Activated CD8-positive, alpha-beta memory T cell treated with anti-CD3 and anti-CD28 coated beads for 4 hours (primary cell): ENCODE measurements at places on chromosomes 1 and 21.

GRCh38 chr1:217343907-217344306, 287.0 kb downstream of the GPATCH2 start:
- DNase-seq: no peak

GRCh38 chr1:63475761-63476160, 47.3 kb downstream of the ITGB3BP start:
- DNase-seq: no peak

DNA sequence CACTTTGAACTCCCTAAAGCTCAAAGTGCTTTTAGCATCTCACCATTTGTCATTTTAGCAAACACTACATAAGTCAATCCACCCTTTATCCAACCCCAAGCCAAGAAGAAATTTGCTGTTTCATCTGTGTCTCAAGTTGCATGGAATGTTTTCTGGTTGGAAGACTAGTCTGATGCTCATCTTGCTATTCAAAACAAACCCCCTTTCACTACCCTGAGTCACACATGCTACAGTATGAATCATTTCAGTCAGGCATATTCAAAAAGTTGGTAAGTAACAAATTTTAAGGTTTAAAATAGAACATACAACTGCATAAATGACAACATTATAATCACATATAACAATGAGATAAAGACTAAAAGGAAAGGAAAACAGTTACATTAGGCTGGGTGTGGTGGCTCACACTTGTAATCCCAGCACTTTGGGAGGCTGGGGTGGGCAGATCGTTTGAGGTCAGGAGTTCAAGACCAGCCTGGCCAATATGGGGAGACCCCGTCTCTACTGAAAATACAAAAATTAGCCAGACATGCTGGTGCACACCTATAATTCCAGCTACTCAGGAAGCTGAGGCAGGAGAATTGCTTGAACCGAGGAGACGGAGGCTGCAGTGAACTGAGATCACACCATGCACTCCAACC, 38.7 kb downstream of the DSTYK start:
- DNase-seq: no peak

GRCh38 chr1:44652445-44653106, 21.7 kb downstream of the TMEM53 start:
- DNase-seq: peak; percentile 60

- DNase-seq: no peak
These were observed 27.1 kb upstream of the RERE start for GRCh38 chr1:8844501-8845006.

DNA sequence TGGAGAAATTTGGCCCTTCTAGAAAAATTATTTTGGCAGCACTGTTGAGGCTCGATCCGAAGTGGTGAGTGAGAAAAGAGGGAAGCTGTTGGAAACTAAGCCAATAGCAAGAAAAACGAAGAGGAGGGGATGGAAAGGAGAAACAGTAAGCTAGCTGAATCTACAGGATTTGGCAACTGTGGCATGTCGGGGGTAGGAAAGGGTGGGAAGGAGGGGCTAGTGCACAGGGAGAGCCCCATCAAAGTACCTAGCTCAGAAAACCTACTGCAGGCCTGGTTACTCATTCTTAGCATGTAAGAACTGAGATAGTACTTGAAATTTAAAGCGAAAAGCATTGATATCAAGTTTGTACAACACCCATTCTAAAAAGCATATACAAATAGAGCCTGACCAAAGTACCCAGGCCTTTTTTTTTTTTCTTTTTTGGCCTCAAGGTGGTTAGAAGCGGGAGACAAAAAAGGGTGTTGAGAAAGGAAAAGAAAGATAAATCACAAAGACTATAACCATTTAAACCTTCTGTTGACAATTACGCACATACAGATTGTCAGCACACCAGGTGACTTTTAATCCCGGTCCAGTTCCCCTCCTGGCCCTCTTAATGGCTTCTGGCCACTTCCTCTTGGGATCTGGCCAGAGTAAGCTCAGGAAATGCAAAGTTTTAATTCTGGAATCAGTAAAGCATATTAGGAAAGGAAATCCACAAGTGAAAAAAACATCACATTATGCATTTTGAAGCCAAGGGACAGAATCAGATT, 50.4 kb downstream of the SLC16A1 start:
- DNase-seq: no peak

- no peak for DNase-seq
These were observed 112.9 kb downstream of the GREM2 start for GRCh38 chr1:240499012-240499411.

- no peak for DNase-seq
These were observed 234.6 kb downstream of the BRINP3 start for GRCh38 chr1:190243056-190243455.

- DNase-seq: no peak
These were observed 211.5 kb downstream of the TRABD2B start for GRCh38 chr1:47785561-47786271.

- peak; percentile 22 for DNase-seq
These were observed at the start of gene ZYG11A for GRCh38 chr1:52842643-52843310. ZYG11A (plus strand) TSS chr1:52842760; CDS start chr1:52842884, 124 bp downstream.

DNA sequence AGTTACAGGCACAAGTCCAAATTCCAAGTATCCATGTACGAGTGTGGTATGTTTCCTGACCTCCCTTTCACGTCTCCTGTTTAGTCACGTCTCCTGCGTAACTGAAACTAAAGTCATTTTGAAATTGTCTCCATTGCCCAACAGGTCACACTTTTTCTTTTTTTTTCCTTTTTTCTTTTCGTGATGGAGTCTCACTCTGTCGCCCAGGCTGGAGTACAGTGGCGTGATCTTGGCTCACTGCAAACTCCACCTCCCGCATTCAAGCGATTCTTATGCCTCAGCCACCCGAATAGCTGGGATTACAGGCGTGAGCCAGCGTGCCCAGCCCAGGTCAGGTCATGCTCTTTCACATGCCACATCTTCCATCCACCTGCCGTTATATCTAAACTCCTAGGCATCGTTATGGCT, 38.2 kb downstream of the L1TD1 start:
- DNase-seq: no peak

DNA sequence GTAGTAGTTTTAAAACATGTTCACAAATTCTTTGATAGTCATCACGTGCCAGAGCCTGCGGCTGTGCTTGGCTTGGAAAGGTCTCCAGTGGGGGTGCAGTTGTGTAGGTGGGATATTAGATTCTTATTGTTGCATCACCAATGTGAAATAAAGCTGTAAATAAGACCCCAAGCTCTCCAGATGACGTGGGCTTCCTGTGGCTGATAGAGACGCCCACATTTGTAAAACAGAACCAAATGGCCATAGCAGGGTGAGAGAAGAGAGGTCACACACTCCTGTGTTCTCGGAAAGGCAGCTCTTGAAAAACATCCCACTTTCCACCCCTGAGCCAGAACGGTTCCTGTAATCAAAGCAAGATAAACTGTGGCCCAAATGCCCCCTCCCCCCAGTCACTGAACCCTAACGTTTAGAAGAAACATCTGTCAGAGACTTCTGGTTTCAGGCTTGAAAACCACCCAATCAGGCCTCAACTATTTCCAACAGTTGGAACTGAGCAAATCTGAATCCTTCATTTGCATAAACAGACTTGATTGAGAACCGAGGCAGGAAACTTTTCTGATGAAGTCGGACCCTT, 6.6 kb upstream of the NTPCR start:
- no peak for DNase-seq

DNA sequence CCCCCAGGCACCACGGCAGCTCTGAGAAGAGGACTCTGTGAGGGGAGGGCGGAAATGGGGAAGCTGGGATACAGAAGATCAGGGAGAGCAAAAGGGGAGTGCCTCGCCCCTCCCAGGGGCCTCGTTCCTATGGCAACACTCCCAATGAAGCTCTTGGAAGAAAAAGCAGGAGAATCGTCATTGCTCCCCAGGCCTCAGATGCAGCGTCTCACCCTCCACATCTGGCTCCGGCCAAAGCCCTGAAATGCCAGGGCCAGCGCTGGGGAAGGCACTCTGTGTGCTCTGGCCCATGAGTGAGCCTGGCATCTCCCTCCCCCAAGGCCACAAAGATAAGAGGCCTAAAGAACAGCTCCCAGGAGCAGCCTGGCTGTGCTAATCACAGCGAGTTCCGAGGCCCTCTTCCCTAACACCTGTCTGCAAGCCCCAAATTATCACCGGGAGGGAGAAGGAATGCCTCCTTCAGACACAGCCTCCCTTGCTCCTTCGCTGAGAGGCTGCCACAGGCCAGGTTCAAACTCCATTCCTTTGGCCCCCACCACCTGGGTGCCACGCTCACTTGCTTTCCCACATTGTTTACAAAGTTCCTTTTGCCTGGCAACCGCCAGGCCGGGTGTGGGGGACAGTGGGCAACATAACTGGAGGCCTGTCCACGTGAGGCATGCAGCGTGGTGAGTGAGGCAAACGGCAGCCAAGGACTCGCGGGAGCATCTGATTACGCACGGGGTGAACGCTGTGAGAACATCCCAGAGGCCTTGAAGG, 27.8 kb downstream of the ECE1 start:
- no peak for DNase-seq

- DNase-seq: no peak
These were observed 974.8 kb downstream of the ADGRL2 start for GRCh38 chr1:82775406-82776000.

DNA sequence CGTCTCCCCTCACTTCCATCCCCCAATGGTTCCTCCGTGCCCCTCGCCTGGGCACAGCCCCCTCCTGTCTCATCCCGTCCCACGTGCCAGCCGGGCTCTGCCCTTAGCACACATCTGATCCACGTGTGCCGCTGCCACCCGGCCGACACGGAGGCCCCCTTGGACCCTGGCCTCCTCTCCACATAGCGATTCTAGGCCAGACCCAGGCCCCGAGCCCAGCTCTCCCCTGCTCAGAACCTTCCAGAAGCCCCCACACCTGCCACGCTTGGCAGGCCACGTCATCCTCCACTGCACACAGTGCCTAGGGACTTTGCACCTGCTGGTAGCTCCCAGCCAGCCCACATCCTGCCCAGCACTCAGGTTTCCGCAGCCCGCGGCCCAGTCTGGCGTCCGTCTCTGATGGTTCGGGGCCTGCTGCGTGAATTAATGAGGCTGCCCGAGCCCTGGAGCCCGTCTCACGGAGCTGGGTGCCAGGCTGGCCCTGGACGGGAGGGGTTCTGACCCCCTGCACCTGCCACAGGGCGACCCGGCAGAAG, 20.1 kb downstream of the PLCH2 start:
- no peak for DNase-seq

DNA sequence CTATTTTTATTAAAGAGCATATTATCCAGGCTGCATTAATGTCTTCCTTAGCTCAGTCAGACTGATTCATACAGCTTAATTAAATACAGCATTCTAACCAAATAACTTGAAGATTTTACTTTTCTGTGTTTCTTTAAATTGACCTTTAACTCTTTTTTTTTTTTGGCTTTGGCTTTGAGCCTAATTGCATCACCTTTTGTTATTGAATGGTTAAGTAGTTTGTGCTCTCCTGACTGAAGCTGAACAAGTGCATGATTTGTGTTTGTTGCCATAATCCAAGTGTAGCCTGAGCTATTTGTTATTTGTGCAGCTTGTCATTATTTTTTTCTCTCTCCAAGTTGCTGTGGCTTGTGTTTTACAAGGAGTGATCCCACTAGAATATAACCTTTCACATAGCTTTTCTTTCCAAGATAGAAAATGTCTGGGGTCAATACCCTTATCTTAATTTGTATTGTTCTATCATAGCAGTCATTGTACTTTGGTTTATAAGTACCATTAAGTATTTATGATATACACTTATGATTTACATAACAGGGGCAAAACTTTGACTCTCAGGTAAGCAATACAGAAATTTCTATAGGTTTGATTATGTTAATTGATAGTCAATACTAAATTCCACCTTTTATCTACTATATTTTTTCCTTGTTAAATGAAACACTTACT, 31.6 kb downstream of the CDC14A start:
- DNase-seq: no peak

DNA sequence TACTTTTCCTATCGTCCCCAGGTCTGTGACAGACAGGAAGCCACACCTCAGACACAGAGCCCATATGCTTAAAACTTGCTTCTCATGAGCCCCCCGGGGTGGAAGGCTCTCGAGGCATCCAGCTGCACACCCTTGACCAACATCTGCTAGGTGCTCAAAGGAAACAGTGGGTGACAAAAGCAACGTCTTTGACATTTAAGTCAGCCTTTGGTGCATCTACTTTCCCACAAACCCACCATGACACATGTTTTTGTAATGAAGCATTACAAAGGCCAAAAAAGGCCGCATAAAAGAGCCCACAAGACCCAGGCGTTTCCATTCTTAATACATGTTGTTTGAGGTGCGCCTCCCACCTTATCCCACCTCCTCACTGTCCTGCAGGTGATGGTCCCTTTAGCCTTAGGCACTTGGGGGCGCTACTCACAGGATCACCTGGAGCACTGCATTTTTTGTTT, 11.8 kb upstream of the FASLG start:
- DNase-seq: no peak

DNA sequence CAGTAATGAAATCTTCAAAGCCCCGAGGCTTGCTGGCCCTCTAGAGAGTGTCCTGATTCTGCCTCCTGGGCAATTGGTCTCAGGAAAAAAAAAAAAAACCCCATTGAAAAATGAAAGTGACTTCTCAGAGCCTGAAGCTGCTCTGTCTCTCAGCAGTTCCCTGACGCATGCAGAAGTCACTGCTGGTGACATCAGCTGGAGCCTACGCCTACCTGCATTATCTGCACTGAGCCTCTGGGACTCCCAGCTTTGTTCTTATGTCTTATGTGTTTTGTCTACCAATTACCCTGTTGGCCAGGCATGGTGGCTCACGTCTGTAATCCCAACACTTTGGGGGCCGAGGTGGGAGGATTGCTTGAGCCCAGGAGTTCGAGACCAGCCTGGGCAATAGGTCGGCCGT, 10.1 kb upstream of the SLC25A33 start:
- DNase-seq: no peak

- no peak for DNase-seq
These were observed 1.7 kb downstream of the FOXO6 start for GRCh38 chr1:41362749-41363590.

DNA sequence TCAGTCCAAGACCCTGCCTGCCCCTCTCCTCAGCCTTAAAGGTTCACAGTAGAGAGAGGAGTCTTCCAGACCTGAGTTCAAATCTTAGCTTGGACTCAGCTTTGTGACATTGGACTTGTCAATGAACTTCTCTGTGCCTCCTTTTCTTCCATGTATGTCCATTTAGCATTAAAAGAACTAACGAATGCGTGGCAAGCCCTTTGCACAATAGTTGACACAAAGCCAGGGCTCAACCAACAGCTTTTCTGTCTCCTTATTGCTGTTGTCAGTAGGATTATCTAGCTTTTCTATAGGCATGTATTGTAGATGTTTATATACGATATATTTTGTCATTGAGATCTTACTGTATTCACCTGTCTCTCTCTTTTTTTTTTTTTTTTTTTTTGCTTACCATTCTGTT, 450.8 kb downstream of the PTPRU start:
- no peak for DNase-seq

- no peak for DNase-seq
These were observed 153.4 kb downstream of the GALNT2 start for GRCh38 chr1:230220478-230220877.

DNA sequence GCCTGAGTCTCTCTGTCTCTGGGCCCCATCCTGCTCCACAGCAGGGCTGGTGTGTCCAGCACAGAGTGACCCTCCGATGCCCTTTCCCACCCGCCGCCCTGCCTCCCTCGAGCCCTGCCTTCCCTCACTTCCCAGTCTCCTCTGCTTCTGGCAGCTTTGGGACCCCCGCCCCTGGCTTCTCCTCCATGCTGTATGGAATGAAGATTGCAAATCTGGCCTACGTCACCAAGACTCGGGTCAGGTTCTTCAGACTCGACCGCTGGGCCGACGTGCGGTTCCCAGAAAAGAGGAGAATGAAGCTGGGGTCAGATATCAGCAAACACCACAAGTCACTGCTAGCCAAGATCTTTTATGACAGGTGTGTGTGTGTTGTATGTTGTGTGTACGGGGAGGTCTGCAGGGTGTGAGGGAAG, 14.3 kb downstream of the MOV10 start:
- no peak for DNase-seq

GRCh38 chr1:196193896-196194559, 414.2 kb downstream of the KCNT2 start:
- DNase-seq: no peak
